Panc1 (cell line): ENCODE measurements at places on chromosomes 5 and 9. TPM values are rescaled to one million over a fixed set of nuclear protein-coding genes. Genes with fewer than 3 reads are reported as not detected.

Gene PLPPR1
- total RNA-seq, result not detected

DNA sequence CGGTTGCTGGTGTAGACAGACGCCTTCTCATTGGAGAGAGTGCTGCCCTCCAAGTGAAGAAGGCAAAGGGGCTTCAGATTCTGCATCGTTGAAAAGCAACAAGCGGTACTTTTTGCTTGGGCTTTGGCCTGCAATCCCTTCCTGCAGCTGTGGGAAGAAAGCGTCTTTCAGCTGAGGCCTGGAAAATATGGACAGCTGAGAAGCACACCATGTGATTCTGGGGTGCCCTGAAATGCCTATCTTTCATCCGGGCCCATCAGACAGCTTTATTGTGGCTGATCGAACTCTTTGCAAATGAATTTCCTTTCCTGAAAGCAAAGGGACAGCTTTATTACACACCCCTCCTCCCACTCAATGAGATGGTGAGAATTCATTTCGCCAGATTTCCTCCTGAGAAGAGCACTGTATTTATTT lies 74.0 kb downstream of the NSG2 start:
- no peak for DNase-seq

DNA sequence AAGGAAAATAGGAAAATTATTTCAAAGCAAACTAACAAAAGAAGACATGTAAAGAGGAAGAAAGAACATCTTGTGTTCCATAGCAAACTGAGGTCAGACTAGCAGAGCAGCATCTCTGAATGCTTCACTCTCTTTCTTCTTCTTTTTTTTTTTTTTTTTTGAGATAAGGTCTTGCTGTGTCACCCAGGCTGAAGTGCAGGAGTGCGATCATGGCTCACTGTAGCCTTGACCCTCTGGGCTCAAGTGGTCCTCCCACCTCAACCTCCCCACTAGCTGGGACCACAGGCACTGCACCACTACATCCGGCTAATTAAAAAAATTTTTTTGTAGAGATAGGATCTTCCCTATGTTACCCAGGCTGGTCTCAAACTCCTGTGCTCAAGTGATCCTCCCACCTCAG lies 36.6 kb downstream of the MELK start:
- no peak for DNase-seq

GRCh38 chr9:84731696-84732095 lies 62.2 kb downstream of the NTRK2 start:
- DNase-seq, result no peak

DNA sequence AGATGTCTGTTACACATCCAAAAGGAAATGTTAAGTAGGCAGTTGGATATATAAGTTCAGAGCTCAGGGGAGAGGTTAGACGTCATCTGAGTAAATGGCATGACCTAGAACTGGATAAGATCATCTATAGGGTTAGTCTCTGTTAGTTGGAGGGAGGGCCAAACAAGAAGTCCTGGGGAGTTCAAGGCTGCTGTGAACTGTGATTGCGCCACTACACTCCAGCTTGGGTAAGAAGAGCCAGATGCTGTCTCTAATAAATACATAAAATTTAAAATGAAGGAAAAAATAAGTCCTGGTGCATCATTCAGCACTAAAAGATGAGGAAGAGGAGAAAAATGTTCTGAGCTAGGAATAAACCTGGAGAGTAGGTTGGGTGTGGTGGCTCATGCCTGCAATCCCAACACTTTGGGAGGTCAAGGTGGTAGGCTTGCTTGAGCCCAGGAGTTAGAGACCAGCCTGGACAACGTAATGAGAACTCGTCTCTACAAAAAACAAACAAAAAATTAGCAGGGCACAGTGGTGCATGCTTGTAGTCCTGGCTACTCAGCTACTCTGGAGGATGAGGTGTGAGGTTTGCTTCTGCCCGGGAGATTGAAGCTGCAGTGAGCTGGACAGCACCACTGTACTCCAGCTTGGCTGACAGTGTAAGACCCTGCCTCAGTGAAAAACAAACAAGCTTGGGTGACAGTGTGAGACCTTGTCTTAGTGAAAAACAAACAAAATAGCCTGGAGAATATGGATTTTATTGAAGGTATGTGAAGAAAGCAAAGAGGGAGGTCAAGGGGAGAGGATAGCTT lies 123.6 kb downstream of the ACTBL2 start:
- no peak for DNase-seq

Gene ARID3C
- 0.33 TPM for total RNA-seq

DNA sequence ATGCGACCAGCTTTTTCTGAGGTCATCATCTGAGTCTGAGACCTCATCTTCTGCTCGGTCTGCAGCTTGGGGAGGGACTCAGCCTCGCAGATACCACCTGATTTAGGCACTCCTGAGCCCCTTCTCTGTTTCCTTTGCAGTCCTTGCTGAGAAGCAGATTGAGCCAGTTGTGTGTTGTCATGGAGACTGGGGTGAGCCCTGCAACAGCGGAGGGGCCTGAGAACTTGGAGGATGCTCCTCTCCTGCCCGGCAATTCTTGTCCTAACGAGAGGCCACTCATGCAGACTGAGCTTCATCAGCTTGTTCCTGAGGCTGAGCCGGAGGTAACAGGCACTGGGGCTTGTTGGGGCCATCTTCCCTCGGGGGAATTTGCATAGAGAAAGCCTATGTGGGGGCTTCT lies 19.2 kb downstream of the TEX53 start:
- DNase-seq, result no peak

- no peak for DNase-seq
Observed at GRCh38 chr5:40569546-40570270, 110.0 kb upstream of the PTGER4 start.

DNA sequence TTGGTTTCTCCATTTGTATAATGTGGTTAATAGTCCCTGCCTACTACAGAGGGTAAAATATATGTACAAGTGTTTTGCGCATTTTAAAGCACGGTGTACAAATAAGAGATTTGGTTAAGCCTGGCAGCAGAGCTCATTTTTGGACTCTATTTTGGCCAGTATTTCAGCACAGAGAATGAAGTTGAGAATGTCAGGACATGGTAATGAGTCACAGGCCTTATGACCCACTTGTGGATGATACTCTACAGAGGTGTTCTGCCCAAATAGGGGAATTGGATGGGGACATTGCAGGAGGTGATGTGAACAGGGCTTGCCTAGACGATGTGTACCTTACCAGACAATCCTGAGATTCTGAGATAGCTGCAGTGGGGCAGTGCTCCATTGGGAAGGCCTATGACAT lies 50.6 kb downstream of the MELK start:
- no peak for DNase-seq

GRCh38 chr5:151740958-151741373 lies 17.5 kb downstream of the ATOX1 start:
- DNase-seq, result peak; percentile 42

GRCh38 chr9:22005021-22005701 lies 3.9 kb downstream of the CDKN2B start:
- DNase-seq, result no peak

GRCh38 chr9:7549249-7549648 lies 250.3 kb downstream of the DMAC1 start:
- DNase-seq, result no peak

- no peak for DNase-seq
Observed at GRCh38 chr9:128894764-128895163, 12.8 kb downstream of the LRRC8A start.

GRCh38 chr9:120441426-120442307 lies 138.3 kb downstream of the CDK5RAP2 start:
- DNase-seq, result no peak

DNA sequence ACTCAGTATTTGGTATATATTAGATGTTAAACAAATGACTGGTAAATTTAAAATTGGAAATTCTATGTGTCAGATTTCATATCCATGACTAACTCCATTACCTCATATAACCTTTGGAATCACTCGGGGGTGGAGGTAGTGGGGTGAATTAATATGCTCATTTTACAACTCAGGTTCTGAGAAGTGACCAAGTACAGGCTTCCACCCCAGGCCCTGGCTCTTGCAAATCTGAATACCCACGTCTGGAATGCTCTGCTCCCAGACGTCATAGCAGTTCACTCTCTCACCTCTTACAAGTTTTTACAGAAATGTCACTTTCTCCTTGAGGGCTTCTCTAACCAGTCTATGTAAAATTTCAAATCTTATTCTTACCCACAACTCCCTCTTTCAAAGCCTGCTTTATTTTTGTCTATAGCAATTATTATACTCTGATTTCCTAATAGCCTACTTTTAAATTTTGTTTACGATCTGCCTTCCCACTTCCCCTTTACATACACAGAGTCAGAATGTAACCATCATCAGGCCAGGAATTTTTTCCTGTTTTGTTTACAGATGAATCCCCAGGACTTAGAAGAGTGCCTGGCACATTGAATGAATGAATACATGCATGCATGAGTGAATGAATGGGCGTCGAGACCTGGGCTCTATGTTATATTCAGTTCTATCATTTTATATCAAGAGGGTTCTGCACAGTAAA lies 134.1 kb upstream of the IFNE start:
- peak; percentile 84 for DNase-seq

Gene SPATA31A3
- total RNA-seq, result not detected
